ENCODE measurements at places on chromosomes 7 and 10.

DNA sequence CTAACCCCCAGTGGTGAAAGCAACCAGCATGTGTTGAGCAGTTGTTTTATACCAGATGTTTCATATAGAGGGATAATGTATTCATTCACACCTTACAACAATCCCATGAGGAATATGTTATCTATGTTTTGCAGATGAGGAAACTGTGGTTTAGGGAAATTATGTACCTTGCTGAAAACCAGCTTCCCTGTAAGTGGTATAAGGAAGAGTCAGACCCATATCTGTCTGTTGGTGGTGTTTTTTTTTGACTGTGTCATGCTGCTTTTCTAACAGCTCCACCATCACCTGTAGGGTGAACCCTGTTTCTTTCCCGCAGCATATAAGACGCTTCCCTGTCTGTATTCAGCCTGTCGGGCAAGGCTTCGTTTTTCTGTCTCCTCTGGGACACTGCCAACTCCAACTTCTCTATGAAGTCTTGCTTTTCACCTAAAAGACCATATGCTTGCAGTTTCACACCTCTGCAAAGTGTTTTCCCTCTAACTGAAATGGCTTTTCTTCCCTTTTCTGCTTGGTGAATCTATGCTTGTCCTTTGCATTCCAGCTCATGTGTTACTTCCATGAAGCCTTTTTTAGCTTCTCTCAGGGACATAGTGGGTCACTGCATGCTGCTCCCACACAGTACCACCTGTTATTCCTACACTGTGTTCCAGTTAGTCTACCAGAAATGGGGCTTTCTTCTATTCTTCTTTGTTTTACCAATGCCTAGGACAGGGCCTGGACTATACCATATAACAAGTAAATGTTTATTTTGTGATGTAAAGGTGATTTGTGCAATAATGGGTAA lies 92.8 kb downstream of the ST7 start:
- no peaks in the 10 kb centered on the region for H3K36me3 ChIP-seq
- H3K27ac ChIP-seq: no peak overlapping the region
- peaks cover 14% of the 10 kb centered on the region for H3K4me1 ChIP-seq
- DNase-seq: no peak
- H3K4me3 ChIP-seq: no peak overlapping the region

- peaks cover 13% of the 10 kb centered on the region for H3K4me1 ChIP-seq
- no peak for DNase-seq
- no peak overlapping the region for H3K4me3 ChIP-seq
These were observed 160.7 kb upstream of the ZNF32 start for GRCh38 chr10:43809211-43809930.

DNA sequence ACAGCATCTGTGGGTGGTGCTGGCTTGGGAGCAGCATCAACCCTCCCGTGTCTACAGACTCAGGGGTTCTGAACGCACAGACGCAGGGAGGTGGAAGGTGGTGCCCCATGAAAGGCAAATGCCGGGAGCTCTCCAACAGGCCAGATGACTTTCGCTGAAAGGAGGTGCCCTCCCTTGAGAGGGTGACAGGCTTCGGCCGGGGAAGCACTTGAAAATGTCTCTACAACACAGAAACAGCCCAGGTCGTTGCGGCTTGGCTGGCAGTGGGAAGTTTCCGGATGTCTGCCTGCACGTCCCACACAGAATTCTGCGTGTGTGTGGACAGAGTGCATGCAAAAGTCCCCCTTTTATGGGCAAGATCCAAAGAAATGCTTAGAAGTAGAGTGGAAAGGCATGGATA lies 239.6 kb downstream of the SKAP2 start:
- no peaks in the 10 kb centered on the region for H3K36me3 ChIP-seq
- no peak overlapping the region for H3K4me3 ChIP-seq
- H3K27ac ChIP-seq: no peak overlapping the region
- H3K4me1 ChIP-seq: no peaks in the 10 kb centered on the region
- no peak for DNase-seq

DNA sequence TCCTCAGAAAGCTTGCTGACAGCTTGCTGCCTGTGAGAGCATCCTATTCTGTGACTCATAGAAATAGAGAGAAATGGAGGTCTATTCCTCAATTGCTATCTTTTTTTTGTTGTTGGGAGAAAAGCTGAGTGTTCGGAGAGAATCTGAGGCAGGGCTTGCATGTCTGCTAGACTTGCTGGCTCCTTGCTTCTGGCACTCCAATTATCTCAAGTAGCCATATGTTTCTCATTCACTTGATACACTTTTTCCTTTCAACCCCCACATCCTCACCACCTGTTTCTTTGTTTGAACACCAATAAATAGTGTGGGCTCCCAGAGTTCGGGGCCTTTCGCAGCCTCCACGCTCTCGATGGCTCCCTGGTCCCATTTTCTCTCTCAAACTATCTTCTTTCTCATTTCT lies 172.2 kb downstream of the SH2D4B start:
- no peaks in the 10 kb centered on the region for H3K4me1 ChIP-seq
- no peaks in the 10 kb centered on the region for H3K36me3 ChIP-seq
- no peak overlapping the region for H3K27ac ChIP-seq
- DNase-seq: no peak

DNA sequence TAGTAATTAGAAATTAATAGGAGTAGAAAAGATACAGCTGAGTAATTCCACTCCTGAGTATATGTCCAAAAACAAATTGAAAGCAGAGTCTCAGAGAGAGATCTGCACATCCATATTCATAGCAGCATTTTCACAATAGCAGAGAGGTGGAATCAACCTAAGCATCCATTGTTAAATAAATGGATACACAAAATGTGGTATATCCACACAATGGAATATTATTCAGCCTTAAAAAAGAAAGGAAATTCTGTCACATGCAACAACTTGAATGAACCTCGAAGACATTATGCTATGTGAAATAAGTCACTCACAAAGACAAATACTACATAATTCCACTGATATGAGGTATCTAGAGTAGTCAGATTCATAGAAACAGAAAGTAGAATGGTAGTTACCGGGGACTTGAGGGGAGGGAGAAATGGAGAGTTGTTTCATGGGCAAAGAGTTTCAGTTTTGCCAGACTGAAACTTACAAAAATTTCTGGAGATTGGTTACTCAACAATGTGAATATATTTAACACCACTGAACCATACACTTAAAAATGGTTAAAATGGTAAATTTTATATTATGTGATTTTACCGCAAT lies 18.4 kb downstream of the VTI1A start:
- H3K27ac ChIP-seq: no peak overlapping the region
- DNase-seq: no peak
- no peaks in the 10 kb centered on the region for H3K4me1 ChIP-seq
- H3K36me3 ChIP-seq: peaks cover 42% of the 10 kb centered on the region

- peak within 1 kb of the TSS; percentile 64 for H3K4me3 ChIP-seq
- peaks cover 26% of the 10 kb centered on the region for H3K4me1 ChIP-seq
- DNase-seq: no peak
These were observed at the start of gene VSTM4 for GRCh38 chr10:49115015-49115795. Gene VSTM4, minus strand, starts transcription at chr10:49115522. Its CDS starts 37 bp downstream, at chr10:49115485.
